Stimulated activated CD8-positive, alpha-beta memory T cell treated with anti-CD3 and anti-CD28 coated beads, Interleukin-7, amount 100 ng/mL, for 1 hour (primary cell): ENCODE measurements at places on chromosomes 11 and 22.

- DNase-seq = no peak
Observed at GRCh38 chr11:48142889-48143288, 73.7 kb upstream of the OR4B1 start.

- no peak for DNase-seq
Observed at GRCh38 chr11:44159848-44160721, 64.6 kb downstream of the EXT2 start.

DNA sequence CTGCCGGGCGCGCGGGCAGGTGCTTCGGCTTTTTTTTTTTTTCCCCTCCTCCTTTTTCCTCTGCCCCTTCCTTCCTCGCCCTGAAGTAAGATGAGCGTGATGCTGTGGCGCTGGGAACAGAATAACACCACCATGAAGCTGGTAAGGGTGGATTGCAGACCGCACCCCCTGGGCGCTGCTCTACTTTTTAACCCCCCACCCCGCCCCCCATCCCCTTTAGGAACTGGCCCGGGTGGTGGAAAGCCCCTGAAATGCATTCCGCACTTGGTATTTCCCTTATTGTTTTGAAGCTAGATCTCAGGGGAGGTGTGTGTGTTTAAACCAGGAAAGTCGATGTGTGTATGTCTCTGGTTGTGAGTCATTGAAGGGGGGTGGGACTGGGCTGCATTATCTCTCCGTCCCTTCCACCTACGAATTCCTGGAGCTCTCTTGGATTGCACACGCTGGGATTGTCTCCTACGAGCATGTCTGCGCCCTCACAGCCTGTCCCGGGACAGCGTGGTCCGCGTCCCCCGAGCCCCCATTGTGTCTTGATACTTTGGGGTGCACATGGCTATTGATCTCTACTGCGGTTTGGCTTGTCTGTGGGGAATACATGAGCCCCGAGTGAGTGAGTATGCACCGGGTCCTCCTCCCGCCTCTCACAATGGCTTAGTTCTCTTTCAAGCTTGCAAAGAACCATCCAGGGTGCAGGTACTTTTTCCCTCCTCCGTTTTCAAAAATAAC, 64.9 kb downstream of the NAV2 start:
- DNase-seq = no peak

- DNase-seq = no peak
Observed at GRCh38 chr22:36578619-36579018, 49.7 kb upstream of the EIF3D start.

GRCh38 chr22:42717197-42717928, 3.3 kb downstream of the A4GALT start:
- DNase-seq = no peak
